Left lung (tissue), 14 donors: ENCODE measurements at places on chromosomes 5 and 9.
A peak's percentile ranks its signal among the peaks of the same experiment; 100 is the strongest.

GRCh38 chr5:14306329-14306815 lies 163.2 kb downstream of the TRIO start:
- no peak for DNase-seq

DNA sequence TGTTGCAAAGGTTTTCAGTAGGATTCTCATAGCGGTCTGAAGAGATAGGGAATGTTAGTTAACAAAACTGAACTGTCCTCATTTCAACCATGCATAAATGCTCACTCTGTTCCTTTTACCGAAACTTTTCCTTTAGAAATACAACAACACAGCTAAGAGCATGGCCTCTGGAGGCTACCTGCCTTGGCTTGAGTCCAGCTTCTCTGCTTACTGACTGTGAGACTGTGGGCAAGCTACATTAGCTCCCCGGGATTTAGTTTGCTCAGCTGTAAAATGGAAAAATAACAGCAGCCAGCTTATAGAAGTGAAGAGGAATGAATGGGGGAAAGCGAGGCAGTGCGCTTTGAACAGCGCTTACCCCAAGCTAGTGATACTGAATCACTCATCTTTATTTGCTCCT lies 507.9 kb upstream of the DAP start:
- no peak for DNase-seq

- DNase-seq: peak; percentile 32
Observed at GRCh38 chr5:1376981-1377380, 32.1 kb upstream of the CLPTM1L start.

DNA sequence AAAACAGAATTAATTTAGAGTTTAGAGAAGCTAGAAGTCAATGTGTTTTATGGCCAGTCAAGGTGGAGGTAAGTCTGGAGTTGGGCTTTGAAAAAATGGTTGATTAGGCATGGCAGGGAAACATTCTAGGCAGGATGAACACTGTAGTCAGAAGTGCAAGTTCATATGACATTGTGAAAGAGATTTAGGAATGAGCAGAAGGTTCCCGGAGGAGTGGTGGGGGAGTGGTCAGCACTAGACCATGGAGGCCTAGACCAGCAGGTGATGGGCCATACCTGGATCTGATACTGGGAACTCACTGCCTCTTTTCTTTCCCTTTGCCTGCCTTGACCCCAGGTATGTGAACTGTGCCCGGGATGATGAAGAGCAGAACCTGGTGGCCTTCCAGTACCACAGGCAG lies 16.6 kb downstream of the PRDM9 start:
- no peak for DNase-seq

- DNase-seq: no peak
Observed at GRCh38 chr5:32949286-32949970, 238.3 kb downstream of the NPR3 start.

DNA sequence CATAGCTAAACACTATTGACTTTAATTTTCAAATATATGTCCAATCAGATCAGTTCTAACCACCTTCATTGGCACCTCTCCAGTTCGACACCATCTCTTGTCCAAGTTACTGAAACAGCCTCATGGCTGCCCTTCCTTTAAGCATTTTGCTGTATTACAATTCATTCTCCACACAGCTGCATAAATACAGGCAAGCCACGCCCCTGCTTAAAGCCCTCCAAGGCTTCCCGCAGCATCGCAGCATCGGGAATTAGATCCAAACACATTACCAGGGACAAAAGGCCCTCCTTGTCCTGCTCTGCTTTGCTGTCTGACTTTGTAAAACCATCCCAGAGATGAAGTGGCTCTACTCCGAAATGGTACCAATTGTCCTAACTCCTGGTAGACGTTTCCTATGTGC lies 75.1 kb upstream of the RAI14 start:
- no peak for DNase-seq

DNA sequence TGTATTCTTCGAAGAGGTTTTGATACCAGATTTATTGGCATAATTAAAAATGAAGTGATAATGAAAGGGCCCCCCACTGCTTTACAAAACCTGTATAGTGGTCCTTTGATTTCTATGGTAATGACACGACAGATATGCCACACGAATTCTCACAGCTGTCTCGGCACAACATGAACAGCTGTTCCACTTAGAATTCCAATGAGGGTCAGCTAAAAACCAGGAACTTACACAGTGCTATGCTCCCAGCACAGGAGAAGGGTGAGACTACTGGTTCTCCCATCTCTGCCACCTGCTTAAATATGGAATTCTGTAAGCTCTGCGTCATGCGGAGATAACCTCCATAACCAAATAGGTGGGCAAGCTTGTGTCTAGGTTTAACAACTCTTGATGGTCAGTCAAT lies 183.0 kb upstream of the EFNA5 start:
- DNase-seq: no peak

GRCh38 chr9:126783949-126784348 lies 20.9 kb upstream of the ZBTB43 start:
- DNase-seq: peak; percentile 43

GRCh38 chr5:140801494-140801841 lies 611 bp downstream of the PCDHA3 start:
- no peak for DNase-seq

GRCh38 chr9:26331223-26331622 lies 561.4 kb downstream of the CAAP1 start:
- no peak for DNase-seq

DNA sequence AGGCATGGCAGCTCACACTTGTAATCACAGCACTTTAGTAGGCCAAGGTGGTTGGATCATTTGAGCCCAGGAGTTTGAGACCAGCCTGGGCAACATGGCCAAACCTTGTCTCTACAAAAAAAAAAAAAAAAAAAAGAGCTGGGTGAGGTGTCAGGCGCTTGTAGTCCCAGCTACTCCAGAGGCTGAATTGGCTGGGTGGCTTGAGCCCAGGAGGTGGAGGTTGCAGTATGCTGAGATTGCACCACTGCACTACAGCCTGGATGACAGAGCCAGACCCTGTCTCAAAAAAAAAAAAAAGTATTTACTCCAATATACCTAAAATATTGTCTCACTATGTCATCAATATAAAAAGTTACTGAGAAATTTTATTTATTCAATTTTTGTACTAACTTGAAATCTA lies 2.8 kb downstream of the SCAI start:
- no peak for DNase-seq

- DNase-seq: peak; percentile 45
Observed at GRCh38 chr9:1978941-1979340, 36.2 kb upstream of the SMARCA2 start.

- DNase-seq: no peak
Observed at GRCh38 chr9:125258832-125259534, 2.6 kb upstream of the GAPVD1 start.

- no peak for DNase-seq
Observed at GRCh38 chr5:116448450-116448849, 126.2 kb downstream of the SEMA6A start.

GRCh38 chr5:10914741-10915480 lies 153.9 kb upstream of the DAP start:
- DNase-seq: no peak

DNA sequence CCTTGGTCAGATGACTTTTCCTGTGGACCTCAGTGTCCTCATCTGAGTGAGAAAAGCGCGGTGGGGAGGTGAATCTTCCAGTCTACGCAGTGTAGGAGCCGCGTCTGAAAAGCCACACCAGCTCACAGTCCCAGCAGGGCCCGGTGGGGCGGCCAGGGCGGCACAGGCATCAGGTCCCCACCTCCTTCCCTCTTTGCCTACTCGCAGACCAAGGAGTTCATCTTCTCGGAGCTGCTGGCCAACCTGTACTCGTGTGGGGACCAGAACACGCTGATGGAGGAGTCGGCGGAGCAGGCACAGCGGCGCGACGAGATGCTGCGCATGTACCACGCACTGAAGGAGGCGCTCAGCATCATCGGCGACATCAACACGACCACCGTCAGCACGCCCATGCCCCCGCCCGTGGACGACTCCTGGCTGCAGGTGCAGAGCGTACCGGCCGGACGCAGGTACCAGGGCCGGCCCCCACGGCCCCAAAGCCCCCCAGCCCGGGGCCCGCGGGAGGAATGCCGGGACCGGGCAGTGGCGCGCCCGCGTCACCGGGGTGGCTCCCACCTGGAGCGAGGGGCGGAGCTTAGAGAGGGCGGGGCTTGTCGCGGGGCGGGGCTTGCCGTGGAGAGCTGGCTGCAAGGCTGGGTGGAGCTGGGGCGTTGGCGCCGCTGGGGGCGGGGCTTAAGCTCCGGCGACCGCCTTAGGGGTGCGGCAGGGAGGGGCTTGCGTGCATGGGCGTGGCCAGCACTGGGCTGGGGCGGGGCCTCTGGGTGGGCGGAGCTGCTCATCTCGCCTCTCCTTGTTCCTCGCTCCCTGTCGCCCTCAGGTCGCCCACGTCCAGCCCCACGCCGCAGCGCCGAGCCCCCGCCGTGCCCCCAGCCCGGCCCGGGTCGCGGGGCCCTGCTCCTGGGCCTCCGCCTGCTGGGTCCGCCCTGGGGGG lies 25.6 kb downstream of the GOLGA2 start:
- peak; percentile 92 for DNase-seq

DNA sequence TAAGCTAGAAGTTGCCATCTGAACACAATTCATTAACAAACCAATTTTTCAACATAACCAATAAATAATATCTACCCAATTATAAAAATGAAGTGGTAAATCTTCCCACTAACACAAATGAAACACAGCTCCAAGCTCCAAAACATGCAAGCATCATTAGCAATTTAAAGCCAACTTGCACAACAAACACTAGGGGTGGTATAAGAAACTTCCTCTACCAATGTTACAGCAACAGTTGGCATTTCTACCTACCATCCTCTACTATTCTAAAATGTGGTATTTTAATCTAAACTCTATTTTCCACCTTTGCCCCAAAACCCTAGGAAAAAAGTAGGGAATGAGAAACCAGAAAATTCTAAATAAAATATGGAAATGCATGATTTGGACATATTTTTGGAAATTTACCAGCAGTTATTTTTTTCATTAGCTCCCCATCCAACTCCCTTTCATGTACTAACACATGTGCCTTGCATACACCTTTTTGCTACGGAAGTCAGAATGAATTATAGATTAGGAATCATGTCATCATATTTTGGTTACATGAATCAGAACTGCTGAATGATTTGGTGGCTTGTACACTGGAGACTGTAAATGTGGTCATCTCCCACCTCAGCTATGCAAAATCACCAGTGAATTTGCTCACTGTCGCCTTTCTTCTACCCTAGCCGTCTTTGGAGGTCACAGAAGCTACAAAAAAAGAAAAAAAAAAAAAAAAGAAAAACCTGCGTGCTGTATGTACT lies 4.1 kb downstream of the NR6A1 start:
- no peak for DNase-seq

- DNase-seq: no peak
Observed at GRCh38 chr5:158679221-158679641, 420.5 kb downstream of the EBF1 start.

DNA sequence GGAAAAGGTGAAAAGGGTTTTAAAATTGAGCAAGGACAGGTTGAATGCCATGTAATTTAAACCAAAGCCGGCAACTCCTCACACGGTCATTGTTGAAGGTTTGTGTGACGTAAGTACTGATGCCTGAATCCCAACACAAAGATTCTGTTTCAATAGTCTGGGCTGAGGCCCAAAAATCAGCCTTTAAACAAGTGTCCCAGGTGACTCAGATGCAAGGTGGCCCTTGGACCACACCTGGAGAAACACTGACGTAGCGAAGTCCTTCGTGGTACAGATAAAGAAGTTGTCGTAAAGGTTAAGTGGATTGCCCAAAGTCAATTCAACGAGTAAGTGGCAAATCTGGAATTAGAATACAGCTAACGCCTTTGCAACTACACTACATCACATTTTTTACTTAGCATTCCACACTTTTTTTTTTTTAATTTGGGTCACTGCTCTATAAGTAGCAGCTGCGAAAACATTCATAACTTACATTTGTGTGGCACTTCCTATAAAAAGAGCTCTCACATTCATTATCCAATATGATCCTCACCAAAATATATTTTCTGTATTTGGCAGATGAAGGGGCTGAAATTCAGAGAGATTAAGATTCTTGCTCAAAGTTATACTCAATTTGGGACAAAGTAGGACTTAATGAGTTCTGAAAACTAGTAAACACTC lies 111.3 kb downstream of the LPAR1 start:
- DNase-seq: peak; percentile 67

DNA sequence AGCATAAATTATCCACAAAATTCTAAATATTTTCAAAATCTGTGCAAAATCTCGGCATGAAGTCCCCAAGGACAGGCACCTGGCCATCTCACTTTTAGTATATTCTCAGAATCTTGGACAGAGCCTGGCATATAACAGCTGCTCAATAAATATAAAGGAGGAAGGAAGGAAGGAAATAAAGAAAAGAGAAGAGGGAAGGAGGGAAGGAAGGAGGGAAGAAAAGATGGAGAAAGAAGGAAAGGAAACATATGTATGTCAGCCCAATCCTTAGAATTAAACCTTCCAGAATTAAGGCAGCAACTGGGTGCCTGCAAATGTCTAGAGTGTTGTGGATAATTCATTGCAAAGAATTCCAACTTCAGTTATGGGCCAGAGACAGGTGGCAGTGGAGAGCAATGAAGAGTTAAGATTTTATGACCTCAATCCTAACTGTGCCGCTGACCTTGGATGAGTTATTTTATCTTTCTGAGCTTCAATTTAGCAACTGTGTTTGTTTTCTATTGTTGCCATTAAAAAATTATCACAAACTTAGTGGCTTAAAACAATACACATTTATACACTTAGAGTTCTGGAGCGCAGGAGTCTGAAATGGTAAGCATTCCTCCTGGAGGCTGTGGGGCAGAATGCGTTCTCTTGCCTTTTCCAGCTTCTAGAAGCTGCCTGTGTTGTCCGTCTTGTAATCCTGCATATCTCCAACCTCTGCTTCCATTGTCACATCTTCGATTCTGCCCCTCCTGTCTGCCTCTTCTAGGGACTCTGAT lies 200.9 kb upstream of the MSX2 start:
- no peak for DNase-seq
